ENCODE measurements at places on chromosomes 3 and 15. TPM values are rescaled to one million over a fixed set of nuclear protein-coding genes. Genes with fewer than 3 reads are reported as not detected.

GRCh38 chr3:59559721-59560435, 510.1 kb upstream of the CFAP20DC start:
- DNase-seq = no peak

- DNase-seq = no peak
Measured at GRCh38 chr3:179603321-179603720, 1.1 kb downstream of the MRPL47 start.

- DNase-seq = no peak
Measured at GRCh38 chr3:112848196-112848595, 1.5 kb upstream of the CD200R1L start.

DNA sequence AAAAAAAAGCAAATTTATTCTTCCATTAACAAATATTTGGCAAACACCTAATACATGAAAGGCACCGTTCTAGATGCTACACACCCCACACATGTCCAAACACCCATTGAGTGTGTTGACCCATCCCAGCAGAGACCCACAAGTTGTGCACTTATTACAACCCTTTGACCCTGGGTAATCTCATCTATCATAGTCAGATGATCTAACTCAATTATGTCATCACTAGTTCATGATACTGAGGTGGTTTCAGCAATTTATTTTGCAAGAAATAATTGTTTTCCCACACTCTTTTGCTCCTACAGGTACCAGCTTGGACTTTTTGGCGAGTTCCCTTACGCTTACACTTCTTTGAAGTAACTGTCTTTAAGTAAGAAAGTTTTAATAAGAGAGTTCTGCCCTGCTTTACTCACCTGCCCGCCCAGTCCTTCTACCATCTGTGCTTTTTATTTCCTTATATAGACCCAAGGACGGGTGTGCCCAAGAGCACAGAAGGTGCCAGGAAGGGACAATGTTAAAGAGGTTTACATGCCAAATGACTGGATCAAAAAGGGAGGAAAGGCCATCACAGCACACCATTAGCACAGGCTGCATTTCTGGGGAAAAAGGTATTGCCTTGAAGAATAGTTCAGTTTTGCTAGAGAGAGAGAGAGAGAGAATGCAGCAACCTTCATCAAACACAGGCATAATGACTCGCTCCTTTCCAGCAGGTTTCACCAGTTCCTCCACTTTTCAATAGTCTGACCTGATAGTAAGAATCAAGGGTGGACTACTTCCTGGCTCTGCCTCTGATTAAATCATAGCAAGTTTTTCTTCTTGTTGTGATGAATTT, 54.5 kb upstream of the ATP11B start:
- DNase-seq = no peak

CHST2 gene
- not detected for polyA plus RNA-seq

GRCh38 chr3:25592510-25592968, 72.2 kb downstream of the TOP2B start:
- DNase-seq = peak; percentile 74

CCDC80 gene
- not detected for polyA plus RNA-seq

- no peak for DNase-seq
Measured at GRCh38 chr3:190084983-190085382, 35.7 kb downstream of the P3H2 start.

GRCh38 chr15:90234096-90234988, at the start of gene GDPGP1:
Gene GDPGP1 (plus strand): TSS chr15:90234209. CDS start chr15:90240909, 6,700 bp downstream.
- DNase-seq = peak; percentile 24

- DNase-seq = no peak
Measured at GRCh38 chr3:168071591-168072322, 24.0 kb downstream of the GOLIM4 start.

GRCh38 chr3:55161231-55161630, 233.4 kb upstream of the LRTM1 start:
- DNase-seq = no peak

All from HepG2 (cell line).